ENCODE measurements at places on chromosomes 2 and 18.

DNA sequence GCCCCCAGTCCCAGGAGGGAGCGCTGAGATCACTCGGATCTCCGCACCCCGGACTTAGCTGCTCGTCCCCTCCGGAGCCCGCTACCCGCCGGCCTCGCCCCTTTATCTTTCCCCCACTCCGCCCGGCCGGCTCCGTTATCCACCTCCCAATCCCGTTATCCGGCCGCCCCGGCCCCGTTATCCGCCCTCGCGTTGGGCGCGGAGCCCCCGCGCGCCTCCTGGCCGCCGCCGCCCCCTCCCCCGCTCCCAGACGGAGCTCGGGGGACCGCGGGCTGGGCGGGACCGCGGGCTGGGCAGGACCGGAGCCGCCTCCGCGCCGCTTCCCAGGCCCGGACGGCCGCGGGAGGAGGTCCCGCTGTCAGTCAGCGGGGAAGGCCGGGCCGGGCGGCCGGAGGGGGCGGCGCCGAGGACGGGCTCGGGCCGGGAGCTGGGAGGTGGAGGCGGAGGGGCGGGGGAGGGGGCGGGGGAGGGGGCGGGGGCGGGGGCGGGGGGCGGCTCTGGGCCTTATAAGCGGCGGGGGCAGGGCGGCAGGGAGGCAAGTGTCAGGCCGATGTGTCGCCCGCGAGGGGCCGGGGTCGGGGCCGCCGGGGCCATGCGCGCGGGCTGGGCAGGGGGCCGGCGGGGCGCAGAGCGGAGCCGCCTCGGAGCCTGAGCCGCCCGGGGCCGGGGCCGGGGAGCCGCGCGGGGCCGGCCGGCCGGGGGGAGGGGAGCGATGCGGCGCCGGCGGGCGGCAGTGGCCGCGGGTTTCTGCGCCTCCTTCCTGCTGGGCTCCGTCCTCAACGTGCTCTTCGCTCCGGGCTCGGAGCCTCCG is at the start of gene PKDCC:
PKDCC (plus strand) TSS at position 534 of the 811 bp plus-strand sequence; CDS start at position 713, 179 bp downstream.
- DNase-seq, result peak; percentile 36

GRCh38 chr2:133053541-133053940 is 383.5 kb upstream of the LYPD1 start:
- DNase-seq, result no peak

DNA sequence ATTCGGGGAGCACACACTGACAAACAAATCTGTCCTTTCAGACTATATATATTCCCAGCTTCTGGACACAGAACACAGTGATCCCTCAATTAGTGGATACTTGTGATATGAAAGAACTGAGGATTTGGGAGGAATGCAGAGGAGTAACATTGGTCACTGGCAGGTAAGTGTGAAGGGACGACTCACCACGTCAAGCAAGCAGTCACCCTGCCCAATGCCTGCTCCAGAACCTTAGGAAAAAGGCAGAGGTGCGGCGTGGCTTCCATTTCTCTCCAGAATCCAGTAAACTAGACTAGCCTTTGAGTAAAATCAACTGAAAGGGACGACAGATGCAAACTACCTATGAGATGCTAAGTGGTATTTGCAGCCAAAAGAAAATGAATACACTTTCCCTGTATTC is 1.1 kb downstream of the CCDC93 start:
- no peak for DNase-seq

DNA sequence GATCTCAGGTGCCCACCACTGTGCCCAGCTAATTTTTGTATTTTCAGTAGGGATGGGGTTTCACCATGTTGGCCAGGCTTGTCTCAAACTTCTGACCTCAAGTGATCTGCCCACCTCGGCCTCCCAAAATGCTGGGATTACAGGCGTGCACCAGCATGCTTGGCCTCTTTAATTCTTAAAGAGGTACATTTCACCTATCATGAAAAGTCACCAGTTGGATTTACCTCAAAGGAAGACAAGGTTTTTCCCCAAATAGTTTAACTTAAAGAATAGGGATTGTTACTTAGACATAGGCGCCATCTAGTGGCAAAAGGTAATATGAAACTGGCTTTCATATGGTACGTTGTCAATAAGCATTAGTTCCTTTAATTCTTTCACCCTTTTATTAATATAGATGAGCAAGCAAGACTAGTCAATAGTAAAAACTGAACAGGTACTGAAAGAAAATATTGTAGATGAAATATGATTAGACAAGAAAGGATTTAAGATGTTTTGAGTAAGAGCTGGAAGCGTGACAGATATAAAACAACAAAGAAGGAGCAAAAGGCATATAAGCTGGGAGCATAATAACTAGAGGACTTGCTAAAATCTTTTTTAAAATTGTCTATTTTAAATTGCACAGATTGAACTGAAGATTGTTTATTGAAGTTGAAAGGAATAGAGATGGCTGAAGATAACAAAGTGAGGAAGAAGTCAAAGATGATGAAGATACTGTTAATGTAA is 35.0 kb upstream of the PSMD14 start:
- DNase-seq, result peak; percentile 73

- DNase-seq, result no peak
These were observed 57.8 kb downstream of the VIL1 start for GRCh38 chr2:218476676-218477075.

GRCh38 chr2:1731963-1732768 is 12.1 kb downstream of the PXDN start:
- no peak for DNase-seq

GRCh38 chr2:27689424-27689823 is 25.7 kb downstream of the SLC4A1AP start:
- no peak for DNase-seq

- DNase-seq, result no peak
These were observed 122.5 kb downstream of the ASXL3 start for GRCh38 chr18:33700513-33700976.

DNA sequence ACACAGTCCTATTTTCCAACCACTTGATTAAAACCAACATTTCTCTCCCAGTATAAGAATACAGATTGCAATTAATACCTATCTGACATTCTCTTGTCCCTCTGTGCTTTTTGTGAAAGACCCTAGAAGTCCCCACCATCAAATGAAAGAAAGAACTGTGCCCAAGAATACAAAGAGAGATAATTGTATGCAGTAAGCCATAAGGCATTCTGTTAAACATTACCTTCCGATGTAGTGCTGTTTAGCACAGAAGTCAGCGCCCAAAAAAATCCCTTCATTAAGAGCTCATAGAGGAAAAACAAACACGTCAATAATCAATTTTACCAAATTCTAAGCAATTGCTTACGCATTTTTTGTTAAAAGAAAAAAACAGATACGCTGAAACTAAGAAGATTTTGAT is 41.1 kb downstream of the ZNF516 start:
- DNase-seq, result no peak

DNA sequence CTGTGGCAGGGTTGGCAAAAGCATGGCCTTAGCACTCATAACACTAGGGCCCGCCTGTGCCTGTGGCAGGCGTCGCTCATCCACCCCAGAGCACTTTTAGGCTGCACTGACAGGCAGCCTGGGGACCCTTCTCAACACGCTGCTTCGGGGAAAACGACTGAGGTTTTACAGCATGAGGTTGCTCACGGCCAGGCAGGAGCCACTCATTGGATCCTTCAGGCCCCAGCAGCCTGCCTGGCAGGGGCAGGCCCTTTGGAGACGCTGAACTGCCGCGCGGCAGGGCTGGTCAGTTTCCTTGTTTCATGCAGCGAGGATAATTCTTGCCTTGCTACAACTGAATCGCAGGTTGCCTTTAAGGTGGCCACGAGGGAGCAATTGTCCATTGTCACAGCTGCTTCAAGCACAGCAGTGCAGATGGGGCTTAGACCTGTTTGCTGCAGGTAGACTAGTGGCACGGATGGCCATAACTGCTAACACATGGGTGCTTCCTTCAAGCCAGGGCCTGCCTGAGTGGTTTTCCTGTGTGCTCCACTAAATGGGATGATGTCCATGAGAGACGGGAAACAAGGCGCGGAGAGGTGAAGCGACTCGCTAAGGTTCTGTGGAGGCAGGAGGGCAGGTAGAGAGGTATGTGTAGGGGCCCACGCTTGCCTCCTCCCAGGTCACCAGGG is 49.9 kb upstream of the HS6ST1 start:
- DNase-seq, result no peak

GRCh38 chr2:33042265-33042664 is 95.5 kb downstream of the LTBP1 start:
- DNase-seq, result no peak

GRCh38 chr2:147197754-147198483 is 646.9 kb upstream of the ACVR2A start:
- no peak for DNase-seq

GRCh38 chr2:227509824-227510619 is 38.1 kb downstream of the AGFG1 start:
- DNase-seq, result no peak

- DNase-seq, result no peak
These were observed 30.3 kb downstream of the GPR75 start for GRCh38 chr2:53829273-53829979.

GRCh38 chr2:167764772-167765341 is 482.5 kb downstream of the STK39 start:
- no peak for DNase-seq

DNA sequence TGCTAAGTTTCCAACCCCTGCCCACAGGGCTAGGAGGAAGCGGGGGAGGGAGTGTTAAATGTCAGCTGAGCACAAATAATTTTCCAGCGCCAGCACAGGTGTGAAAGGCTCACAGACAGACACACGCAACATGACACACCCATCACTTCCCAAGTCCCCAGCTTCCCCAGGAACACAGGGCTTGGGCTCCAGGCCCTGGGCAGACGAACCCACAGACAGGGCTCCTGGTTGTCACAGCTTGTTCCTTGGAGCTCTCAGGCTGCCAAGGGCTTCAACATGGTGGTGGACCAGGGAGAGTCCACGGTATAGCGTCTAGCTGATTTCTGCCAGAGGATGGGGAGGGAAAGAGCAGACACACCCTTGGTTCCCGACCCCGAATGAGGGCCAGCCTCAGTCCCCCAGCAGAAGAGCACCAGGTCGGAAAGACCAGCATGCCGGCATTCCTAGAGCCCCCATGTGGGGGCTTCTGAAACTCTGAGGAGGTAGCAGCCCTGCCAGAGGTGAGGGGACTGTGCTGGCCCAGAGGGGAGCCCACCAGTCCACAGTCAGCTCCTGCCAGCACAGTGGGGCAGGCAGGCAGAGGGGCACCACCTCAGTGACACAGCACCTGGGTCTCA is 1.9 kb downstream of the DUSP2 start:
- no peak for DNase-seq

GRCh38 chr18:46623541-46623940 is 33.5 kb downstream of the LOXHD1 start:
- DNase-seq, result no peak

DNA sequence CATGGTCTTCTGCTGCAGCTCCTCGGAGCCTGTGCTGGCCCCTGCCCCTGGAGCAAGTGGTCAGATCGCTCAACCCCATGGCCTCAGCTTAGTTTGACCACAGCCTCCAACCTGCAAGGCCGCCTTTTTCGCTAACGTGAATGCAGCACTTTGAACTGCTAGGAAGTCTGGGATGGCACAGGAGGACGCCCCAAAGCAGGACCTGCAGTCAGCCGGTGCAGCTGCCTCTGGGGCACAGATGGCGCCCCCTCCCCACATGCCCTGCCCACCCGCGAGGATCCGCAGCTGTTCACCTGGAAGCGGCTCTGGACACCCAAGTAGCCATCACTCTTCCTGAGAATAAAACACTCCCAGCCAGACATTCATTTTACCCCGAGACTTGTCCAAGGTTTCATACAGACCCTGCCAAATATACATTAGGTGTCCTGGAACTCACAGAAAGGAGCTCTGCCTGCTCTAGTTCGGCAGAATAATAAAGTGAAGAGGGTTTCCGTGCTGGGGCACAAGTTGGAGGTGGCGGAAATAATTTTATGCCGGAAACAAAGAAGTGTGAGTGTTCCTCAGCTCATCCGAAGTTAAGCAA is 510.1 kb downstream of the EIPR1 start:
- DNase-seq, result no peak

- no peak for DNase-seq
These were observed 8.1 kb downstream of the ASIC4 start for GRCh38 chr2:219522111-219523030.

- DNase-seq, result no peak
These were observed 18.9 kb upstream of the FZD7 start for GRCh38 chr2:202014759-202015211.

DNA sequence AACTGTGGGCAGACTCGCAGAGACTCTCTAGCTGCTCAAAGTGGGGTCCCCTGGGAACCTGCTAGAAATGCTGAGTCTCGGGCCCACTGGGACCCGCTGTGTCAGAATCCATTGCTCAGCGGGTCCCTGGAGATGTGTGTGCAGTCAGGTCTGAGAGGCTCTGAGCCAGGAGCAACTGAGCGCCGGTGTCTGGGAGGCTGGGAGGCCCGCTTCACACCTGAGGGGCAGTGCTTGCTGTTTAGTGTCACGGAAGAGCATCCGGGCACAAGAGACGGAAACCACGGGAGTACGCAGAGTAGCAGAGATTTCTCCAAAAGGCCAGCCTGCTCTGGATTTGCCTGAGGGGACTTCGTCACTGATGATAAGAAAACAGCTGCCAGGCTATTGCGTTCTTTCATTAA is 70.1 kb downstream of the EDAR start:
- no peak for DNase-seq

DNA sequence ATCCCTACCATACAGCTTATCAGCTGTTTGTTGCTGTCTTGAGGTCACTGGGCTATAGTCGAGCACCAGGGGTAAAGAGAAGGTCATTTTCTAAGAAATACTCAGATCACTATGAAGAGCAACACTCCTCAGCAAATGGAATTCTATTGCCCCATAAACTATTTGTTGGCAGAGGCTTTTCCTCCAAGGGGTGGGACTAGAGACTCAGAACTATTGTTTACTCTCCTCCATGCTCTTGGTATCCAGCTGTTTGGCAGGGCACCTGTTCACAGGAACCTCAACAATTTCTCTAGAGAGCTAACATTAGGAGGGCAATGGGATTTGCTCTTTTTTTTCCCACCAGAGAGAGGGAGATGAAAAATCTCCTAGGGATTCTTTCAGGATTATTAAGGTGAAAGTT is 249.1 kb upstream of the SPRED2 start:
- DNase-seq, result no peak

GRCh38 chr2:150309311-150310080 is 178.0 kb downstream of the RND3 start:
- no peak for DNase-seq

GRCh38 chr18:22113144-22113844 is 56.1 kb upstream of the GATA6 start:
- no peak for DNase-seq

GRCh38 chr18:67599277-67599676 is 82.8 kb upstream of the DSEL start:
- DNase-seq, result peak; percentile 24

Measured in inflammatory macrophage treated with lipopolysaccharide for 4 hours (primary cell).